ENCODE measurements at places on chromosomes 16 and 17.
A peak's percentile ranks its signal among the peaks of the same experiment; 100 is the strongest.

GRCh38 chr16:30740364-30741251 is 7.6 kb upstream of the PHKG2 start:
- DNase-seq: no peak

DNA sequence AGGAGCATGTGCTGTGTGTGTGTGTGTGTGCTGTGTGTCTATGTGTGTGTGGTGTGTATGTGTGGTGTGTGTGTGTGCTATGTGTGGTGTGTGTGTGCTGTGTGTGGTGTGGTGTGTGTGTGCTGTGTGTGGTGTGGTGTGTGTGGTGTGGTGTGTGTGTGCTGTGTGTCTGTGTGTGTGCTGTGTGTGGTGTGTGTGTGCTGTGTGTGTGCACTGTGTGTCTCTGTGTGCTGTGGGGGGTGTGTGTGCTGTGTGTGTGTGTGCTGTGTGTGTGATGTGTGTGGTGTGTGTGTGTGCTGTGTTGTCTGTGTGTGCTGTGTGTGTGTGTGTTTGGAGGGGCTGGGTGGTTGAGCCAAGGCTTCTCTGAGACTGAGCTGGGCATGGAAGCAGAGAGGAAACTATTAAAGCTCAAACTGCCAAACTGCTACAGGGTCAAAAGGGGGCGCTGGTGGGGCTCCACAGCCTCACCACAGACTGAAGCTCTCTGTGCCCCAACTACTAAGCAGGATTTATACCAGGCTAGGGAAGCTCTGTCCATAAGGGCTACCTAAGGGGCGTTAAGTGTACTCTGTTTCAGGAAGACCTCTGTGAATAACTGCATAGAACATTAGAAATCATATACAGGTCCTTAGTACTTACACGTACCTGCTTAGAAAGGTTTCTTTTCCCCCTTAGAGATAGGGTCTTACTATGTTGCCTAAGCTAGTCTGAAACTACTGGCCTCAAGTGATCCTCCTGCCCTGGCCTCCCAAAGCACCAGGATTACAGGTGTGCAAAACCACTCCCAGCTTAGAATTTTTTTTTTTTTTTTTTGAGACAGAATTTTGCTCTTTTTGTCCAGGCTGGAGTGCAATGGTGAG is 27.8 kb upstream of the GHDC start:
- no peak for DNase-seq

DNA sequence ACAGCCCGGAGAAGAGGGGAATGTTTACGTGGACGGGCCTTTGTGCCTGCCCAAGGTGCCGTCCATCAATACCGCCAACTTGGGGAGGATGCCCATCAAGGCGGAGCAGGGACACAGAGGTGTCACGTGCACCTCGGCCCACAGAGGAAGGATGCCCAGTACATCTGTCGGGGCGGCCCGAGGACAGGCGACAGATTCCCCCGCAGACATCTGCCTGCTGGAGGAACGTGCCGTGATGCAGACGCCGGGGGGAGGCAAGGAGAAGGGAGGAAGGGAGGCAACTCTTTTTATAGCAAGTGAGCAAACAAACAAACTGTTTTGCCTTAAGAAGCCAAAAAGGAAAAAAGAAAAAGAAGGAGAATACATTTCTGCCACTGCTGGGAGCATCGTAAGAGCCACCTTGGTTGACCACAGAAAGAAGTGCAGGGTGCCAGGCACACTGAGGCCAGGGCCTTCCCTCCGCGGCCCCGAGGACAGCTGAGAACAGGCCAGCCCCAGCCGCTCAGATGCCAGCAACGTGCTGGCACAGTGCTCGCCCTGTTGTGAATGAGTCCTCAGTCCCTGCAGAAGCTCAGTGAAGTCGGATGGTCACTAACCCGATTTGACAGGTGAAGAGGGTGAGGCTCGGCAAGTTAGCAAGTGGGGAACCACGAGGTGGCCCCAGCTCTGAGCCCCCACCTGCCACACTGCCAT is 146.4 kb downstream of the RBFOX3 start:
- DNase-seq: peak; percentile 62

DNA sequence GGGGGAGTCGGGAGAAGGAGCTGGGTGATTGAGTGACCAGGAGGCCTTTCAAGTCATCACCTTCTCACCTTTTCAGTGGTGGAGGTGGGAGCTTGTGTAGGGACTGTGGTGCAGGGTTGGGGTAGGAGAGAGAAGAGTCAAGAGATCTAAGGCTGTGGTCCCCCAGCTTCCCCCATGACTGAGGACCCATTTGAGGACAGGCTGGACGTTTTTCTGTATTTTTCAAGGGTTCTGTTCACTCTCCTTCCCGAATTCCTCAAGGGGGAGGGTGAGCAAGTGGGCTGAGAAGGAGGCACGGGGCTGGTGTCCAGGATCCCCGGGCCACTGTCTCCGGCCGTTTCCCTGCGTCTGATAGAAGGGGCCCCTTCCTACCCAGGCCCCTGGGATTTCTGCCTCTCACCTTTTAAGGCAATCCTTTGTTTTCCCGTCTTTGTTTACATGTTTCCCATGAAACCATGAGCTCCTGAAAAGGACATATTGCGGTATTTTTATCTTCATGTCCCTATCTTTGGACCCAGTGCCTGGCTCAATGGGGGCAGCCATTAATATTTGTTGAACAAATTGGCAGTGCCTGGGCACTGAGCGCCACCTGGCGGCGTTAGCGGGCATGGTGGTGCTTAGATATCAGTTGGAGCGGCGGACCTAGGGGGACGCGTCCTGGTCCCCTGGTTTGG is 9.2 kb upstream of the CD300A start:
- DNase-seq: peak; percentile 90

DNA sequence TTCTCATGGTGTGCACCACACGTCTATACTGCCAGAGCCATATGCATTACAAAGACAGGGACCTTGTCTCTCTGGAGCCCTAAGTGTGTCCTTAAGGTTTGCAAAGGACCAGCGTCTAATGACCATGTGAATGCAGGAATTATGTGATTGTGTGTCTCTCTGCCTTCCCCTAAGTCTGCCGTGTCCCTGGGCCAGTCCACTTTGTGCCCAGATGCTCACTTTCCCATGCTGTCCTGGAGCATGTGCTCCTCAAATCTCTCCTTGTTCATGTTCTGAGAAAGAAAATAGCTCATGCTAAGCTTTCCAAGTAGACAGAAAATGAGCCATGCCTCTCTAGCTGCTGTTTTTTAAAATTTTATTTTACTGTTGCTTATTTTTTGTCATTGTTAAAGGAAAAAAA is 125.5 kb downstream of the RBFOX1 start:
- no peak for DNase-seq

- no peak for DNase-seq
Measured at GRCh38 chr16:16830973-16831372, 452.0 kb downstream of the NPIPA7 start.

DNA sequence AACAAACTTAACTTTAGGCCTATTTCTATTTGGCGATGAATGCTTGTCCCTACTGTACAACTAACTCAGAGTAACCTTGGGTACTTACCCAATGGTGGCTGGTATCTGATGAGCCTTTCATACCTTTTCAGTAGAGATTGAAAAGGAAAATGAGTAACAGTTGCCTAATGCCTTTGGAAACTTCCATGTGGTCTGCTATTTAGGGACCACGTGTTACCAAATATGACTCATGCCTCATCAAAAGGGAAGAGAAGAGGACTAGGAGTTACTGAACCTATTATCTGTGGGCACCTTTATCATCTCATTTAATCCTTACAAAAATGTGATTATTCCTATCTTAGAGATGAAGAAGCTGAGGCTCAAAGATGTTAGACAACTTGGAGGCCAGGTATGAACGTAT is 8.1 kb downstream of the MYOCD start:
- DNase-seq: no peak

GRCh38 chr16:54928411-54929089 is 2.1 kb upstream of the IRX5 start:
- DNase-seq: no peak

DNA sequence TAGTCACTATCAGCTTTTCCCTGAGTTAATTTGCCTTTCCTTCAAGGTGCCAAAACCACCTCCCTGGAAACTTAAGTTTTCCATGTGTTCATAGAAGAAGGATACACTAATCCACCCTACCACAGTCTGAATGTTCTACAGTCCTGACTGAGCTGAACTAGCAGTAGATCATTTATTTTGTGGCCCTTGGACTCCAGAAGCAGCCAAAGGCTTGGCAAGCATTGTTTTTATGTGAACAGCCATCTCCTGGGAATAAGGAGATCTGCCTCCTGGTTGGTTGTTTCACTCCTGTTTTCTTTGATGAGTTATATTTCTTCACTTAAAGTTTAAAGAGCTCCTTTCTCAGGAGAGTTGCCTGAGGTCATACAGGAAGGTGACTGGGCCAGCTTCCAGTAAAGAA is 634.6 kb upstream of the SOX9 start:
- no peak for DNase-seq

GRCh38 chr17:2510559-2510958 is 1.1 kb downstream of the METTL16 start:
- no peak for DNase-seq

GRCh38 chr16:15439521-15439920 is 5.1 kb downstream of the BMERB1 start:
- no peak for DNase-seq

DNA sequence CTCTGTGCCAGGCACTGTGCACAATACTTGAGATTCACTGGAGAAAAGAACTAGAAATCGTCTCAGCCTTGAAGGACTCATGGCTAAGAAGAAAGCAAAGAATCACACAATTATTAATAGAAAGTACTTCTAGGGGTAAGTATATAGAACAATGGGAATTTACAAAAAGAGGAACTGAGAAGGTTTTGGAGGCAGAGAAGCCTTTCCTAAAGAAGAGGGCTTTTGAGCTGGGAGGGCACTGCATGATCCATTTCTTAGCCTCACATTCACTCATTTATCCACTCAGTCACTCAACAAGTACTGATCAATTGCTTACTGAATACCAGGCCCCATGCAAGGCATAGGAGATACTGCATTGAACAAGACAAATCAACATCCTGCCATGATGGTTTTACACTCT is 113.5 kb downstream of the TMEM114 start:
- no peak for DNase-seq

DNA sequence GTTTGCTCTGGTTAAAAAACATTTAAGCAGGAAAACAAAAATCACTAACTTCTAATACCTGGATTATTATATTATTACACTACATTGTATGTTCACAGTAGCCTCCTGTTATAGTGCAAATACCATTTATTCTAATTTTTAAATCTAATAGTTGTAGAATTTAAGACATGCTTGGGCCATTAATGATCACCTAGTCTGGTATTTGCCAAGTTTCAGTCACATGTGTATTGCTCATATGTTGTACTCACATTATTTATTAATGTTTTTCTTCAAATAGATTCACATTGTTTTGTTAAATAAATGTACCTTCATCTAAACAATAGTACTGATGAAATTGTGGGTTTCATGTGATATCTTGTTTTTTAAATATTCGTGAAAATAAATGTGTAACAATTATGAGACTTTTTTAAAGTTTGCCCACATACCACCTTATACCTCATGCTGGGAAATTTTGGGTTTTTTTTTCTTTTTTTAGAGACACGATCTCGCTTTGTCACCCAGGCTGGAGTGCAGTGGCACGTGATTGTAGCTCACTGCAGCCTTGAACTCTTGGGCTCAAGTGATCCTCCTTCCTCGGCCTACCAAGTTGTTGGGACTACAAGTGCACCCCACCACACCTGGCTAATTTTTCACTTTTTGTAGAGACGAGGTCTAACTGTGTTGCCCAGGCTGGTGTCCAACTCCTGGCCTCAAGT is 5.9 kb downstream of the ZNF771 start:
- DNase-seq: no peak

DNA sequence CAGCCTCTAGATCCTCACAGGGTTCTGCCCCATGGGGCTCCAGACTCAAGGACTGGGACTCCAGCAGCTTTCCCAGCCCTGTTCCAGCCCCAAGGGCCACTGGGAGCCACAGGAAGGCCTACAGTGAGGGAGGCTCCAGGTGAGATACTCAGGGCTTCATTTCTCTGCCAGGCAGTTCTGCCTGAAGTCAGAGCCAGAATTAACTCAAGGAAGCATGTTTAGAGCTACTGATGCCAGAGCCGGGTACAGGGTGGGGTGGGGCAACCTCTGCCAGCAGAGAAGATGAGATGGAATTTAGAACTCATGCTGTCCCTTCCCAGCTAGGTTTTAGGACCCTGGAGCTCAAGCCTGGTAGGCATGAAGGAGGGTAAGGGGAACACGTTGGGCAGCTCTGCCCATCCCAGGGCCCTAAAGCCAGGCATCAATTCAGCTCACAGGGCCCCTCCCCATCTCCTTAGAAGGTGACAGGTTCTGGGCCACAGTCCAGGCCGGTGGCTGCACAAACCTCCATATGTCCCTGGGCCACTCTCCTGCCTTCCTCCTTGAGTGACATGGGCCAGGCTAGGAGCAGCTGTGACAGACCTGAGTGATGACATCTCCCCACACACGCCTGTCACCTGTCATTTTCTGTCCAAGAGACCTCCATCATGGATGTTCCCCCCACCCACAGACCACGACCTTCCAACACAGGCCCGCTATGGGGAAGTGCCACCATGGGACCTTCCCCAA is 24.5 kb upstream of the SPPL2C start:
- no peak for DNase-seq

DNA sequence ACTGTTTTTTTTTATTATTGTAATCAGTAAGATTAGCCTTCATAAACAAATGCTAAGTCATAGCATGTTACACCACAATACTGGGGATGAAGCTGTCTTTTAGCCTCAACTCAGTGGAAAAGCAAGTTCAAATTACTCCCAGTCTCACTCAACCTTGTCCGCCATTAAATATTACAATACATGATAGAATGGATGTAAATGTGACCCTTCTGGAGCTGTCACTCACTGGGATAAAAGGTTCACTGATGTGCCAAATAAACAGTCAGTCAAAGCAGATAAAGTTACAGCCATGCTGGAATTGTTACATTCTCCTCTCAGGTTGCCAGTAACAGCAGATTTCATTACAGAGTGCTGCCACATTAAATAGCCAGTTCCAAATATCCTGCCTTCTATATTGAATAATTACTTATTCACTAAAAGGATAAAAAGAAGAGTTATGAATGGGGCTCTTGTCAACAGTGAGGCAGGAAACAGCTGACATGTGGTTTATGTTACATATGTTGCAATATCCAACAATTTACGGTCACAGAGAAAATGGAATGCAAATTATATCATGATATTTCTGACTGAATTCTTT is 53.4 kb downstream of the BRIP1 start:
- no peak for DNase-seq

DNA sequence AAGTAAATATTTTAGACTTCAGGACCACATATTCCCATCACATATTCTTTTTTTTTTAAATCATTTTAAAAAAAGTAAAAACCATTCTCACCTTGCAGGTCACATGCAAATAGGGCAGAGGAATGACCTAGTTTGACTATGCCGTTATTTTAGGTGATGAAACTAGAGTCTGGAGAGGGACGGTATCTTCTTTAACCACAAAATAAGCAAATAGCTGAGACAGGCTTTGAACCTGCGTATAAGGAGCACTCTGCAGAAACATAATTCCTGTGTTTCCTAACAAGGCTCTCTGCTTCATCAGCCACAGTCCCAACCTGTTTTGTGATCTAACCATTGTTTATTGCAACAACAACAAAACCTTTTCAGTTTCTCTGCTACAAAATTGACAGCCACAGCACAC is 121.5 kb downstream of the PCTP start:
- DNase-seq: no peak

GRCh38 chr17:3892095-3892998 is 506 bp downstream of the CAMKK1 start:
- peak; percentile 38 for DNase-seq

GRCh38 chr17:27538156-27538955 is 82.1 kb downstream of the KSR1 start:
- DNase-seq: peak; percentile 56

All from dorsolateral prefrontal cortex (tissue), 122 donors.